ENCODE measurements at places on chromosomes 6 and 20.

DNA sequence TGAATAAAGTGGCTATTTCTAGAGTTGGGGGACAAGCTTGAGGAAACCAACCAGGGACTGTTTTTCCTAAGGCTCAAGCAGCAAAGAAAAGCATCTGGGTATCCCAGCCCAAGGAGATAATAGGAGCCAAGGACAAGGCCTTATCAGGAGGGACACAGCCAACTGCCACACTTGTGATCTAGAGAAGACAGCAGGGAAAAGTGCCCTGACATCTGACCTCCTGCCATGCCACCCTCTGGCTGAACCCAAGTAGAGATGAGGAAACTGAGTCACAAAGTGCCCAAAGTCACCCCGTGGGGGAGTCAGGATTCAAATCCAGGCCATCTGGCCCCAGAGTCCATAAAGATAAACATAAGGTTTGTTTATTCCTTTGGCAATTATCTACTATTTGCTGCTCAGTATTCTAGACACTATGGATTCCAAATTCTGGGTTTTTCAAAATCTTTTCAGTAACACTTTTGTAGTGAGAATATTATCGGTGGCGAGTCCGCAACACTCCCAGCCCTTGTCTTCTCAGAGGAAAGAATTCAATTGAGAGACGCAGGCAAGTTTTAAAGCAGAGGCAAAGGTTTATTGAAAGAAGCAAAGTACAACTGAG, 3.5 kb upstream of the LBP start:
- DNase-seq, result no peak

DNA sequence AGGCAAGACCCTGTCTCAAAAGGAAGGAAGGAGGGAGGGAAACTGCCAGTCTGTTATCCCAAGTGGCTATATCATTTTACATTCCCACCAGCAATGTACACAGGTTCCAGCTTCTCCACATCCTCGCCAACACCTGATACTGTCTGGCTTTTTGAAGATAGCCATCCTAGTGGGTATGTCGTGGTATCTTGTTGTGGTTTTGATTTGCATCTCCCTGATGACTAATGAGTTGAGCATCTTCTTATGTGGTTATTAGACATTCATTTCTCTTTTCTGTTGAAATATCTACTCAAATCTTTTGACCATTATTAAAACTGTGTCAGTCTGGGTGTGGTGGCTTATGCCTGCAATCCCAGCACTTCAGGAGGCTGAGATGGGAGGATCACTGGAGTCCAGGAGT, 47.9 kb upstream of the ARID1B start:
- no peak for DNase-seq

DNA sequence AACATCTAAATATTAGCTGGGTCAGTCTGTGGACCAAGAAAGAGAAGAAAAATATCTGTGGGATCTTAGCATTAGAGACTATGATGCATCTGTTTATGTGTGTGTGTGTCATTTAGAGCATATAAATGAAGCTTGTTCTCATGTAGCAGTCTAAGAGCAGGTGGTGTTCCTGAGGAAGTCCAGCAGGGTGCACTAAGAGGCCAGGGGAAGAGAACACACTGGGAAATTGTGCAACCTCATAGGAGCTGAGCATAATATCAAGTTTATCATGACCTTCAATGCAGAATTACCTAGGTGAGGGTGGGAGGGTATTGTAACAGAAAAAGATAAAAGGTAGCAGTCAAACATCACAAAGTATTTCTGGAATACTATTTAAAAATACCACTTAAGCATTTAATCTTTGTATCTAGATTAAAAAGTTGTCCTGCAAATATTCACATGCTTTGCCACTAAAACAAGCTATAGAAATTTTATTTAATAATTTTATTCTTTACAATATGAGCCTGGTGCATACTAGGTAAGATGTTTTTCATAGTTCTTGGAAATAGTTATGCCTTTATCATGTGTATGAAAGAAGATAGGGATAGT, 80.5 kb downstream of the SMPDL3A start:
- peak; percentile 55 for DNase-seq

GRCh38 chr20:58330687-58331086, 21.2 kb downstream of the RAB22A start:
- DNase-seq, result no peak

Data from hippocampal formation (tissue), 2 donors.